BJ (cell line): ENCODE measurements at places on chromosomes 13 and 19.

GRCh38 chr13:74892096-74892495 is 589.9 kb downstream of the TBC1D4 start:
- DNase-seq = no peak

DNA sequence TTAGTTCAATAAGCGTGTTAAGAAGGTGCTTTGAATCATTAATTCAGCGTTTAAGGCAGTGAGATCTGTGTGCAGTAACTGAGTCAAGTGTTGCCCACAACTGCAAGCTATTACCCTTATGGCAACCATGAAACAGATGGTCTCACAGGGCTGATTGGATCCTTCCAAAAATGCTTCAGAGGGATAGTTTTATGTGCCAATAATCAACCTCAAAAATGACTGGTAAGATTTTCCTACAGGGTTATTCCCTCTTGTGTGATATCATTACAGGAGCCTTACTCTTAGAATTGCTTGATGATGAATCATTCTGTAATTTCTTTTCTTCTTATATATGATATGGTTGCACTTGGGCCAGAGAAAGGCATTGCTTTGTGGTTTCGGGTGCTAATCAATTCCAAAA is 1299.2 kb upstream of the ATXN8OS start:
- no peak for DNase-seq

DNA sequence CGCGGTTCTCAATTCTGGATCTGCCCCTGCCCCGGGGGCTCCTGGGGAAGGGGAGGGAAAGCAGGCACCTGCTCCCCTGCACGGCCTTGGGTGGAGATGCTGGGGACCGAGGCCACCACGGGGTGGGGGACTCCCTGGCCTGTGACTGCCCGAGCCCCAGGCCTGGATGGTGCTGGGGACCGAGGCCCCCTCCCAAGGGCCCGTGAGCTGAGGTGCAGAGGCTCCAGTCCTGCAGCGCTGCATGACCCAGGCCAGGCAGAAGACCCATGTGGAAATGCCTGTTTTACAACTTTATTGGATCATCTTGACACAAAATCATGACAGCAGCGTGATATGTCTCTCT is 4.0 kb downstream of the IZUMO4 start:
- DNase-seq = no peak

DNA sequence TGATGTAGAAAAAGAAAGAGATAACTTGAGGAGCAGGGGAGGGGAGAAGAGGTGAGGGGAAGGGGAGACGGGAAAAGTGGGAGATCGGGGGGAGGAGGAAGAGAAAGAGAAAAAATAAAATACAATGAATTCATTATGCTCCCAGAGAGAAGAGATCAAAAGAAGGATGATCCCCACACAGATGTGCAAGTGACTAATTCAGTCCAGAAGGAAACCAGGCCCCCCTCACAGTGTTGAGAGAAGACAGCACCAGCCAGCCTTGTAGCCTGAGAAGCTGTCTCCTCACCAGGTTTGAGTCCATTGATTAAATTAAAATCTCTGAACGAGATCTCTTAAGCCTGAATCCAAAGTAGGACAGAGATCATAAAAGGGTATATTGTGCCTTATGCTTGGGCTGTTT is 333.7 kb upstream of the NBEA start:
- no peak for DNase-seq

DNA sequence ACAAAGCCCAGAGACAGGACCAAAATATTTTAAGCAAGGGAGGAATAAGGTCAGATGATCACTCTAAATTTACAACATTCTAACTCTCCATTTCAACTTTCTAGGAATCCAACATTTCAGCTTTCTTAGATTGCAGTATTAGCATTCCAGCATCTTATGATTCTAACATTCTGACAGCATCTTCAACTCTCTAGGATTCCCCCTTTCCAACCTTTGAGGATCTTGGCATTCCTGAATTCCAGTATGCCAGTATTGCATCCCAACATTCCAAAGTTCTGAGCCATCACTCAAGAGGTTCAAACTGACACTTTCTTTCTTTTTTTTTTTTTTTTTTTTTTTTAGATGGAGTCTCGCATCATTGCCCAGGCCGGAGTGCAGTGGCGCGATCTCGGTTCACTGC is 13.8 kb downstream of the TGFB1 start:
- no peak for DNase-seq

- DNase-seq = no peak
These were observed 13.2 kb downstream of the KLK5 start for GRCh38 chr19:50939596-50939995.
